NCI-H1694 treated with DMSO at 0.1 percent for 48 hours (cell line): ENCODE measurements at places on chromosomes 6 and 20.

DNA sequence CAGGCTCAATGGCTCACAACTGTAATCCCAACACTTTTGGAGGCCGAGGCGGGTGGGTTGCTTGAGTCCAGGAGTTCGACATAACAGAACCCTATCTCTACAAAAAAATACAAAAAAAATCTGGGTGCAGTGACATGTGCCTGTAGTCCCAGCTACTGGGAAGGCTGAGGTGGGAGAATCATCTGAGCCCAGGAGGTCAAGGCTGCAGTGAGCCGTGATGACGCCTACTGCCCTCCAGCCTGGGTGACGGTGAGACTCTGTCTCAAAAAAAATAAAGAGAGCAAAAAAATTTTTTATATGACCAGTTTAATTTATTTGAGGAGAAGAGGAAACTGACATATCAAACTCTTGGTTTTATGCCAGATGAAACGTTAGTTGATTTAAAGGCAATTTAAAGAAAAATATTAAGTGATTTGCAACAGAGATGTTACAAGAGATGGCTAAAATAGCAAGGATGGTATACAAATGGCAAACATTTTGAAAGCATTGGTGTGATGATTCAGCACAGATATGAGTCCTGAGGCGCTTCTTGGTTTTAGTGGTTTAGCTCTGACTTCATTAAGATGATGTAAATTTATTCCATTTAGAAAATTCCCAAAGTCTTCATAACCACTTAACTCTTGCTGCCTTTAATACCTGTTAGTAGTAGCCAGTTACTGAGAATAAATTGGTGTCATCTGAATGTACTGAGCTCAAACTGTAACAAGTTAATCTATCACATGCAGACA is 17.7 kb downstream of the GTF2H5 start:
- no peak for DNase-seq

GRCh38 chr20:20212675-20213096 is 155.2 kb upstream of the INSM1 start:
- DNase-seq: peak; percentile 54

DNA sequence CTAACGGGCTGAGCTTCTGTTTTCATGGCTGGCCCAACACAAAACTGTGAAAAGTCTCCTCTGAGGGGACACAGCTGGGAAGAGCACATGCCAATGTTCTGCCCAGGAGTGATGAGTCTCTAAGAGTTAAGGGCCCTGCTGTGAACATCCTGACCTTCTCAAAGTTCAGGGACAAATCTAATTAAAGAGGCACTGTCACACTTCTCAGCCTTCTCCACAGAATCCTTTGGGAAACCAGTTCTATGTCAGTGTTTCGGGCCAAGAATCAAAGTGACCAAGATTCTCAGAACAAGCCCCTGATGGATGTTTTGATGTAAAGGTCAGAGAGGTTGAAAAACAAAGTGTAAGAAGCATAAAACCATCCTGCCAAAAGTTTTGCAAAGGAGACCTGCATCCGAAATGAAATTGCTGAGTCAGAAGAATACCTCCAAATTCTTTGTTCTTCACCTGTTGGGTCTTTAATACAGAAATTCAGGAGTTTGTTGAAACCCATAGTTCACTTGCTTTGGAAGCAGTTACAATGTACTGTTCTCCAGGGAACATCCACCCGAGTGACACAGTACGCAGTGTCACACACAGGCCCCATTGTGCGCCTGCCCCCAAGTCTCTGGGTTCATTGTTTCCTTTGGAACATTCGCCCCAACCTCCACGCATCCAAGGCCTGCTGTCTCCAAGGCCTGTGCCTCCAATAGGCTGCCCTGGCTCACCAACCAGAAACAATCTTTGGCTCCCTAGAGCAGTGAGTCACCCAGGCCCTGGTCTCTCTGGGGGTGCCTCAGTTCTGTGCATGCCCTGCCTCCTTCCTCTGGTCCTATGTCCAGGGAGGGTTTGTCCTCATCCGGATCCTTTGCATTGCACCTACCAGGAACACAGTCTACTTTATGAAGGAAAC is 65.5 kb upstream of the QKI start:
- no peak for DNase-seq

DNA sequence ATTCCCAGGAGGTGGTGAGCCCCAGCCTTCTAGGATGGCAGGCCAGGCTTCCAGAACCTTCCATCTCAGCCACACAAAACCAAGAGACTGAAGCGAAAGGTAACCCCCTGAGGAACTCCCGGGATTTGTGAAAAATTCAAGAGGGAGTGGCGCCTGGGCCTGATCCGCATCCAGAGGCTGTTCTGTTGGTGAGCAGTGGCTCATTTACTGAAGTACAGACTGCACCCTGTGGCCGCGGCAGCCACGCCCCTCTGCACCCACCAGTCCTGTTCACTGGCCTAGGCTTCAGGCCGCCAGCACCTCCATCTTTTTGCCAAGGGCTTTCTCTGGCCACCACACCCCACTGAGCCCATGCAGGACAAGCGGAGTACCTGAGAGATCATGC is 79.1 kb upstream of the PTPN1 start:
- DNase-seq: no peak

- DNase-seq: no peak
Observed at GRCh38 chr6:159184559-159184958, 15.4 kb downstream of the FNDC1 start.

GRCh38 chr6:157135691-157136090 is 187.6 kb downstream of the TMEM242 start:
- DNase-seq: no peak

GRCh38 chr20:62976886-62977285 is 24.4 kb downstream of the SLC17A9 start:
- no peak for DNase-seq

DNA sequence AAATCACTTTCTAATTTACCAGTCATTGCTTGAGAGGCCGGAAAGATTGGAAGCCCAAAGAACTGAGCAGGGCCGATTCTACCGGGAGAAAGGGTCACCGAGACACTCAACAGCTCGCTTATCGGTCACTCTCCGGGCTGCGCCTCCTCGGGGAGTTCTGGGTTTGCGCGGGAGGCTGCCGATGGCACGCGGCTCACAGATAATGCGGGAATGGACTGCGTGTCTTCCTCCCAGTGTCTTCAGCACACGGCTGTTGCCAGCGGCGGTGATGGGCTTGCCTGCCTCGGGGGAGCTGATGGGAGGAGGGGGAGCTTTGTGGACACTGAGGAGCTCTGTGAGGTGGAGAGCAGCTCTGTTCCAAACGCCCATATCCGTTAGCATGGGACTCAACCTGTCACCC is 314.6 kb downstream of the CDH4 start:
- no peak for DNase-seq

GRCh38 chr6:56505512-56506260 is 137.0 kb downstream of the DST start:
- DNase-seq: no peak

DNA sequence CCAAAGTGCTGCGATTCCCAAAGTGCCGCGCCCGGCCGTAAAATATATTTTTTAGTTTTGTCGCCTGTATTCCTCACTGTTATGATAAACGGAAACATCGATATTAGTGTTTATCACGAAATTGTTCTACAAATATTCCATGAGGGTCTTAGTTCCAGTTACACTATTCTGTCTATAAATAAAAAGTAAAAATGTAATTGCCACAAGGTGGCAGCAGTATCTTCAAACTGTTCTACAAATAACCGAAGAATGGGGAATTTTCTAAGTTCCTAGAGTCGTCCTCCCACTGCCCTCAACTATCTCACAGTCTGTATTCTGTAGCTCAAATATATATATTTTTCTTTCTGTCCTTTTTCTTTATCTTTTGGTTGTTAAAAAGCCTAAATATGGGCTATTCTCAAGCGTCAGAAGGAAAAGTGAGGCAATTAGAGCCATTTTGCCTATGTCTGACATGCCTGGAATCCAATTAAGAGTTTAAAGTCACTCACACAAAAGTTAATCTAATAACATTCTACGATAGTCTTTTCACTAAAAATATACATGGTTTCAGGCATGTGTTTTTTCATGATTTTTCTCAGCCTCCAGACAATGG is 14.2 kb upstream of the FAM162B start:
- DNase-seq: peak; percentile 55

- DNase-seq: no peak
Observed at GRCh38 chr6:35008858-35009257, 119.8 kb downstream of the ANKS1A start.

DNA sequence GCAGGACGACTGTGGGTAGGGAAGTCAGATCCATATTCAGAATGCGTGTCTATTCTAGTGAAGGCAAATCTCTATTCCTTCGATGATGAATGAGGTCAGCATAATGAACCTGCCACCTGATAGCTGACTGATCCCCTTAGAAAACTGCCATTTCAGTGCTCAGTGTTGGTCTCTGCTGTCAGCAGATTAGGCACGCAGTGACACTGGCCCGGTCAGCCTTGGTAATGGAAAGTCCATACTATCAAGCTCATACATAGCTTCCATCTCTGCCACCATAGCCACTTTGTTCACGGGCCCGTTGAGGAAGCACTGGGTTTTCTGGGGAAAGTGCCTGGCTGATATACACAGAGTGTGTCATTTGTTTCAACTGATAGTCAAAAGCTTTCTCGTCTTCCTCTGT is 54.0 kb downstream of the C6orf52 start:
- no peak for DNase-seq

- no peak for DNase-seq
Observed at GRCh38 chr6:137791281-137792159, 75.5 kb upstream of the TNFAIP3 start.
